GM12891 (cell line): ENCODE measurements at places on chromosomes 11 and 22.
A peak's percentile ranks its signal among the peaks of the same experiment; 100 is the strongest.

DNA sequence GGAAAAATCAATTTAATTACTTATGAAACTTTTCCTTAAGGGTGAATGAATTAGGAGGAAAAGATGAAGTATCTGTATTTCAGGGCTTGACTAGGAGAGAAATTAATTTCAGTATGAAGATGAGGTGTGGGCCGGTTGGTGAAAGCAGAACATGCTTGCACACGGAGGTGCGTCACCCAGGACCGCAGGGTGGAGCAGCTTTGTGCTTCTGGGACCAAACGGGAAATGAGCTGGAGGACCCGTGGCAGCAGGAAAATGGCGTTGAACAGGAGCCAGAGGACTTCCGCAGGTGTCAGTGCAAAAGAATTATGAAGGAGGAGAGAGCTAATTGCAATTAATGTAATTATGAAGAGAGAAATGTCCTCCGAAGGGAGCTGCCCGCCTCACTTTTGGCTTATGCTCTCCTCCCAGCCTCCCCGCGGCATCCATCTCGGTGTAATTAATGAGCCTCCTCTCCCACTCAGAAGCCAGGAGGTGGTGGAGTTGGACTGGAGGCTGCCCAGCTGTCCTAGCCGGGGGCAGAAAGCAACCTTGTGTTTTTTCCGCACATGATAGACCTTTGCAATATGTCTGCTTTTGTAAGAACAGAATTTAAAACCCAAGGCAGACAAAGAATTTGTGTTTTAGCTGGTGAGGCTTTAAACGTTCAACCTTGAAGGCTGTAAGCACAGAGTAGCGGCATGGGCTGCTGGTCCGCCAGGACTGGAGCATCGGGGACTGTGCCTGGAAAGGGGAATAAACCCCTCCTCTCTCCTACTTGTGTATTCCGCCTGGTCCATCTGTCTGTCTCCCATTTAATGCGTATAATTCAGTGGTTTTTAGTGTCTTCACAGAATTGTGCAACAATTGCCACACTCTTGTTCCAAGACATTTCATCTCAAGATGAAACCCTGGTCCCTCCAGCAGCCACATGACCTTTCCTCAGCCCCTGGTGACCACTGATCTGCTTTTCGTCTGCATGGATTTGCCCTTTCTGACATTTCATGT, 180.6 kb downstream of the TBC1D22A start:
- no peak for DNase-seq

GRCh38 chr11:122882857-122883645, 492 bp downstream of the JHY start:
- DNase-seq: peak; percentile 35

- no peak for DNase-seq
Measured at GRCh38 chr11:46372086-46372485, 9.4 kb upstream of the MDK start.

- no peak for DNase-seq
Measured at GRCh38 chr11:83938148-83938547, 652.0 kb upstream of the CCDC90B start.

DNA sequence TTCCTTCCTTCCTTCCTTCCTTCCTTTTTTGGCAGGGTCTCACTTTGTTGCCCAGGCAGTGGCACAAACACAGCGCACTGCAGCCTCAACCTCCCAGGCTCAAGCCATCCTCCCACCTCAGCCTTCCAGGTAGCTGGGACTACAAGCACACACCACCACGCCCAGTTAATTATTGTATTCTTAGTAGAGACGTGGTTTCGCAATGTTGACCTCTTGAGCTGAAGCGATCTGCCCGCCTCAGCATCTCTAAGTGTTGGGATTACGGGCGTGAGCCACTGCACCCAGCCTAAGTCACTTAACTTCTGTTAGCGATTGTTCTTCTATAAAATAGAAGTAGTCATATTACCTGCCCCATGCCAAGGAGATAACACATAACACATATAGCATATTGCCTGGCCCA, 2.8 kb upstream of the SYTL2 start:
- DNase-seq: no peak

- DNase-seq: no peak
Measured at GRCh38 chr22:43235445-43236409, 48.8 kb upstream of the TTLL12 start.

DNA sequence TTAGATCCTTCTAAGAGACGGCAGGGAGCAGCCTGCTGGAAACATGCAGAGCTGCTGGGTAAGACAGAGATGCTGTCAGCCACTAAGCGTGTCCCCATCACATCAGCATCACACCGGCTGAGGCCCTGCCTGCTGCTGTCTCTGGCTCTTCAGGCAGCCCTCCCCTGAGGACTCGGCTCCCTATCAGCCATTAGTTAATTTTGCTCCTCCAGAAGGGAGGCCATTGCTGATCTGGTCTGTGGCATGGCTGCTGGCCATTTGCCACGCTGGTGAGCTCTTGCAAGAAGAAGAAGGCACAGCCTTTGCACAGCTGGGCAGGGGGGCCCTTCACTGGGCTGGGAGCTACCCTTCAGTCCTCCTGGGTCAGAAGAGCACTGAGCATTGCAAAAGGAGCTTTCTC, 131.2 kb upstream of the PARVA start:
- DNase-seq: no peak

DNA sequence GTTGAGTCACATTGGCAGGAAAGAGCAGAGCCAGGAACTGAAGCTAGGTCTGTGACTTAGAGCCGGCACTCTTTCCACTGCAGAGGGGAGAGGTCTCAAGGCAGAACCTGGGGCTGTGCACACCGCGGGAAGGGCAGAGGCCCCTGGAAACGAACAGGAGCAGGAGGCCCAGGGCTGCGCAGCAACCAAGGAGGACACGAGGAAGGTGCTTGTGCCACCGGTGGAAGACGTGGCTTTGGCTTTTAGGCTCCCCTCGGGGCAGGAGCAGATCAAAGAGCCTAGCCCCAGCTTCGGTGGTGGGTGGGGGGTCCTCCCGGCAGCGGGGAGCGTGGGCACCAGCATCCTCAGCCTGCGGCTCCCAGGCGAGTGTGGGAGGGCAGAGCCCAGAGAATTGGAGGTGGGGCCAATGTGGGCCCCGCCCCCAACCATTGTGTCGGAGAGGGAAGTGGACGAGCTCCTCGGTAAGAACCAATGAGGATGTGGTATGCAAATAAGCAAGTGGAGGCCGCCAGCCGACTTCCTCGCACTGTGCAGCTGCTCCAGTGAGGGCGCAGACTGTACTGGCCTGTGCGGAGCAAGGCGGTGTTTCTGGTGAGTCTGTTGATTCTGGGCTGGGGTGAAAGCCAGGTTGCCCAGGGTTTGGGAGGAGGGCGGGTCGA, at the start of gene CCDC116:
Gene CCDC116 (plus strand): TSS at position 524 of the 659 bp plus-strand sequence. CDS start 422 bp downstream, outside the sequence.
- DNase-seq: peak; percentile 44

DNA sequence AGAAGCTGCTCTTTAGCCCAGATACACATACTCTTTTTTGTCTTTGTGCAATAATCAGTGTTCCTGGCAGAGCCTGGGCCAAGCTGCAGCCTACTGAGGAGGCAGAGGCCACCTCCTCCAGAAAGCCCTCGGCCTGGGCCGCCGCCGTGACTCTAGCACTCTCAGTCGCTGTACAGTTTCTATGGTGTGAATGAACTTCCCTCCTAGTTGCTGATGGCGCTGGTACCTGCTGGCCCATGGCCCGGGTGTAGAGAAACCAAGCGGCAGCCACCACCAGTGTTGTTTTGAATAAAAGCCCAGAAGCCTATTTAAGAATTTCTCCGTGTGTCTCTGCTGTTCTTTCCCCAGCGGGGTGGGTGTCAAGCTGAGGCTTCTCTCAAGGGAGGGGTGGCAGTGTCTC, 118.9 kb downstream of the CACNA1I start:
- DNase-seq: no peak

DNA sequence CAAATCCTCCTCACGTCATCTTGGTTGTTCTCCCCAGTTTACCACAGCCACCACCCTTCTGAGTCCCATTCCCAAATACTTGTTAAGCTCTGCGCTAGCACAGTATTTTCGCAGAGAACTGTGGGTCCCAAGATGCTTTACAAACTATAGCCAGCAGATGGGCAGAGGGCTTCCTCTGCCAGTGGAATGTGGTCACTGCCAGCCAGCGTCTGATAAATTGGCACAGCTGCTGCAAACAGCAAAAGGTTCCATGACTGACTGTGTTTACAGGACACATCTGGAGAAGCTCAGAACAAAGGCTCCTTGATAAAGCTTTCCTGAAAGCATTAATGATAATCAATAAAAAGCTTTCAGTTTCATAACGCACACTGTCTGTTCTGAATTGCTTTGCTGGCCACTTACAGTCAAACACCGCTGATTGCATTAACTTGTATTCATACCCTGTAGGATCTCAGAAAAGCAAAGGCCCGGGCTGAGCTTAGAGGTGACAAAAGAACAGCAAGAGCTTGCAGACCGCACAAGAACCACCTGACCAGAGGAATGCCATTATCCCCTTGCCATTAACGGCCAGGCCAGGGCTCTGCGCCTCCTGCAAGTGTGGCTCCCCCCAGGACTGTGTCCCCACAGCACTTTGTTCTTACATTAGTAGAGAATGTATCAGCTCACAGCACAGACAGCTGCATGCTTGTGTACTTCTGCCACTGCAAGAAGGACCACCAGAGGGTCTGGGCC, 120.6 kb downstream of the MICAL3 start:
- DNase-seq: no peak

GRCh38 chr22:42326301-42326700, 55.8 kb upstream of the TCF20 start:
- no peak for DNase-seq

DNA sequence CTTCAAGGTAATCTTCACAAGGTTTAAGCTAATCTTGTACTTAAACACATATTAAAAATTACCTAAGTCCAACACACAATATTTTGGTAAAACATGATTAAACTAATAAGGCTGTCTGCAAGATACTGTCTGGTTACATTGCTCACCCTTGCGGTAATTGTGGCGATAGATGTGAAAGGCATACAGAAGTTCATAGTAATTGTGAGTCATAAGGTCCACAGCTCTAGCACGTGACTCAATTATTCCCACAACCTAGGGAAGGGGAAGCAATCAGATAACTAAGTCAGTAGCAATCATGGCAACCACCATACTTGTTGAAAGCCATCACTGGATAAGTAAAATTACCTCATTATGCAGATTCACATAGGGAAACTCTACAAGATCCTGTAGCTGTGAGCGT, 30.5 kb upstream of the FNBP4 start:
- no peak for DNase-seq

DNA sequence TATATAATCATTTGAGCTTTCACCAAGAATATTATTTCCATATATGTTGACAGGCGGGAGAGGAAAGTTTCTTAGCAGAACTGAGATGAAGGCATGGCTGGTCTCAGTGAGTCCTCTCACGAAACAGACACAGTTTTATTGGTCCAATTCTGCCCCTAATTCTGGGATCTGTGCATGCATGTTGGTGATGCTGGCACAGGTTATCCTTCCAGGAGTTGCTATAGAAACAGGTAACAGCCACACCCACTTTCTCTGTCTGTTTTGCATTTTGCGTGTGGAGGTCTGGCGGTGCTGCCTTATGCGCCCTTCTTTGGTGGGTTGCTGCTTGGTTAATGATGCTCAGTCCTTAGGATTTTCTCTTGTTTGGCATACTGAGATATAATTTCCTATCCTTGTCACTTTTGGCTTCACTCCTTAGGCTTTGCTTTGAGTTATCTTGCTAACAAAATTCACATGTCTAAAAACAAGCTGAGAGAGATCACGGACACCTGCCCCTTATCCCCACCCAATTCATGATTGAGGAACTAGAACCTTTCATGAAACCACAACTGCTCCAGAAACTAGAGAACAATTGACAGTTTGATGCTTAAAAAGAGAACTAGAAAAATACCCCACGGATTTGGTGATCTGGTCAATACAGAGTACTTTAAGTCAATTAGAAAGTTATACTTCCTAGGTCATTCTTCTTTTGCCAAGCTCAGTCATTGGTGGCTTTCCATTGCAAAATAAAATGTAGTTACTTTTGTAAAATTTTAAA, 189.3 kb downstream of the FAT3 start:
- no peak for DNase-seq

DNA sequence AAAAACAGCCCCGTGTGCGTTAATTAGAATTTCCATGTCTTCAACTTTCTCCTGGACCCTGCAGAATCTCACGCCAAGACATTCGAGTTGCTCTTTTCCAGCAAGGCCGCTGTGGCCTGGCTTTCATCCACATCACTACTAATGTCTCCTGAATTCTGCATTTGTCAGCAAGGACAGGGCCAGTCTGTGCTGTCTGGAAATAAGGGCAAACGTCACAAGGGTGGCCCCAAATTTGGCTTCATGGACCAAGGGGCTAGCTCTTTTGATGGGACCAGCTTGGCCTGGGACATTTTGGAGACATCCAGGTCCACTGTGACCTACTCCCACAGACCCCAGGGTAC, 33.4 kb downstream of the KCNQ1OT1 start:
- DNase-seq: no peak
